Foreskin fibroblast (primary cell): ENCODE measurements at places on chromosomes 7 and 10.
A peak's percentile ranks its signal among the peaks of the same experiment; 100 is the strongest.

DNA sequence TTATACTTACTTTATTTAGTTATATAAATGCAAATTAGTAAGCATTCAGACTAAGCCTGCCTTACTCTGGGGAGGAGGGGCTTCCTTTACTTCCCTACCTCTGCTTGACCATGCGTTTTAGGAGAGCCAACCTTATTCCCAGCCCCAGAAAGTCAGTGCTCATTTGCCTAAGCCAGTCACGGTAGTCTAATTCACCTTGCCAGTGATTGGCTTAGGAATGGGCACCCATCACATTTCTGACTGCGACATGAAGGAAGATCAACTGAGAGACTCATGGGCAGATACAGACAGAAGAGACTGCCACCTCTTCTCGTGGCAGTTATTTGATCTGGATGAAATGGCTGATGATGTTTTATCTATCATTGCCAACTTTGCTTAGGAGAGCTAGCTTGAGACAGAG is 29.5 kb downstream of the RPA3 start:
- no peak for DNase-seq

- no peak for DNase-seq
Measured at GRCh38 chr7:123824754-123825067, 20.3 kb upstream of the HYAL4 start.

DNA sequence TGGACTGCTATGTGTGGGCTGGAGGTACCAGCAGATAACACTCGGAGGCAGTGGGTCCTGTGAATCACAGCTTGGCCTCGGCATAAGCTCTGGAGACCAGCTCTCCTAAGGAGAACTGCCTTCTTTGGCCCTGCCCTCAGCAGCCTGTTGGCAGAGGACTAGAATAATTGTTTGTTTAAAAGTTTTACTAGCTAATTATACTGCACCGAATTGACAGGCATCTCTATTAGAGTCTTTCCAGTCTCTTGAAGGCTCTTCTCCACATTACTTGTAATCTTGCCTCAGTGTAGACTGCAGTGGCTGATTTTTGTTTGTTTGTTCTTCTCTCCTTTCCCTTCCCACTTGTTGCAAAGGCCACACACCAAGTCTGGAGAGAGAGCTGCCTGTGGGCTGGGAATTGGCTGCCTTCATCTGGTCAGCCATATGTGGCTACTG is 183.2 kb downstream of the AUTS2 start:
- DNase-seq: no peak

- DNase-seq: no peak
Measured at GRCh38 chr7:33707427-33707826, 197.9 kb upstream of the BMPER start.

DNA sequence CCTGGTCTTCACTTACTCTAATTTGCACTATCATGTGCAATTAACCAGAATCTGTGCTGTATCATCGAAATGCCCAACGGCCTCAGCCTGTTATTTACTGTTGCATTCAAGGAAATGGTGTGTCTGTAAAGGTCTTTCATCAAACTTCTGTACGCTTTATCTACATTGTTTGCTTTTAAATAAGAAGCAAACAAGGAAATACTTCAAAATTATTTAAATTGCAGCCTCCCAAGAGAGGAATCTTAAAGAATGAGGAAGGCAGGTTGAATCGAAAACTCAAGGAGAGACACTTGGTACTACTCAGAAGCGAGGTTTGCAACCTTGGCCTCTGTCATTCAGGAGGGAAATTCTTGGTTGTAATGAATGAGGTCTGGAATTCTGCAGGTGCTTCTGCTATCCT is 40.7 kb downstream of the MGAM start:
- no peak for DNase-seq

GRCh38 chr7:17787257-17787656 is 153.0 kb downstream of the SNX13 start:
- no peak for DNase-seq

GRCh38 chr7:143049362-143049761 is 2.8 kb upstream of the OR6V1 start:
- no peak for DNase-seq

DNA sequence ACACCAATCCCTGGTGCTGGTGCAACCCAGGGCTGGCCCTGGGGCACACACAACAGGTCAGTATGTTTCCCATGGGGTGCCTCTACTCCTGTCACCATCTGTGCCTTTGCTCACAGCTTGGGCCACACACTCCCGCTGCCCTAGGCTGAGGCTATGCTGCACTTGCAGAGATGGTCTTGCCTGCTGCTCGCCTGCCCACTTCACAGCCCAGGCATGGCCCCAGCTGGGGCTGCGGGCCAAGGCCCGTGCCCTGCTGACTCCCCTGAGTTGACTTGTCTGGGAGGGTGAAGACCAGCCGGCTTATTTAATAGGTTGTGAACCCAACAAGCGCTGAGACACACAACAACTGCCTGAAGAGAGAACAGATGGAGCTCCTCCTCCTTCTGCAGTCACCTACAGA is 184.1 kb downstream of the ZNF33B start:
- no peak for DNase-seq

DNA sequence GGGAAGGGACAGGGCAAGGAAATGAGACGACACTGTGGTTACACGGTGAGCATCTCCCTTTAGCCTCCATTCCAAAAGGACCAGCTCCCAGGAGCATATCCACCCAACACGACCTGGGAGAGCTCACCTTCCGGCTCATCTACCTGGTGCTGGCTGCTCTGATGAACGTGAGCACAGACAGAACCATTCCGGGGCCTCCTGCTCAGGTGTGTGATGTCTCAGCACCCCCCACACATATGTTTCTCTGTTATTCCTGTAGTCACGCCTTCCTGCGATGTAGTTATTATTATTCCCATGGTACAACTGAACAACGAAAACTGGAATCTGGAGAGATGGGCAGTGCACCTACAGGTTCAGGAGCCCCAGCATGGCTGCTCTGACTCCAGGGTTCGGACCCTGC is 20.5 kb upstream of the GPR26 start:
- no peak for DNase-seq

DNA sequence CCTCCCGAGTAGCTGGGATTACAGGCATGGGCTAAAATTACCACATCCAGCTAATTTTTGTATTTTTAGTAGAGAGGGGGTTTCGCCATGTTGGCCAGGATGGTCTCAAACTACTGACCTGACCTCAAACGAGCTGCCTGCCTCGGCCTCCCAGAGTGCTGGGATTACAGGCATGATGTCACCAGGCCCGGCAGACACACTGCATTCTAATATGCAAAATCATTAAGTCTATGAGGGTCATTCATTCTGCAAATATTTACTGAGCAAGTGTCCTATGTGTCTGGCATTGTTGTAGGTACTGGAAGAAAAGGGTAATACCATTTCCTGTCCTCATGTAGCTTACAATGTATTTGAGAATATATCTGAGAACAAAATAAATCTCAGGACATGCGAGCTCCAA is 2.7 kb downstream of the PUS7 start:
- DNase-seq: no peak

DNA sequence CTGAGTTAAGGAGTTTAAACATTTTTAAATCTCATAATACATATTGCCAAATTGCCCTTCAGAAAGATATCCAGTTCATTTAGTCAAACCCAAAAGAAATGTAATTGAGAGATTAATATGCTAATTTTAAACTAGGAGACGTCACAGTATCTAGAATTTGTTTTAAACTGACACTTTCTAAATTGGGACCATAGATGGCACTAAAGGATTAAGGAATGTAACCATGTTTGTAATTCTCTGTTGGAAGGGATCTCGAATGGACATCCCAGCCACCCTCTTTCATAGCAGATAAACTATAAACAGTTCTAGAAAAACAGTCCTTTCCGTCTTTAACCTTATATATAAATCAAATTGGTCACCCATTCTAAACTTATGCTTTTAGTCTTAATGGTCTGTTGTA is 30.0 kb upstream of the SAMD9L start:
- DNase-seq: peak; percentile 44

DNA sequence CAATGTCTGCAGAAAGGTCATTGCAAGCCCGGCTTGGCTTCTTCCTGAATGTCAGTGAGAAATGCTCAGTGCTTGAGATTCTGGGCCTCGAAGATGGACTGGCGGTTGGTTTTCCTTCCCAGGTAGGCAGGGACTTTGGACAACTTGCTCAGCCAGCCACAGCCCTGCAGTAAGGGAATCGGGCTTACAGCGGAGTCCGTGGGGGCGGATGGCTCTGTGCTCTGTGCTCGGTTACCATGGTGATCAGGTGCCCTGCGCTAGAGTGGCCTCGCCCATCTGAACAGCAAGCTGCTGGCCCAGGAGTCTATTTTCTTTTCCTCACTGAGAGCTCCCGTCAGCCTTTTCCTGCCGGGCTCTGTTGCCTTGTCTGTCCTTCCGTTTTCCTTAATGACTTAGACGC is 77.8 kb upstream of the SH2B2 start:
- no peak for DNase-seq

GRCh38 chr10:30493609-30494530 is 59.9 kb downstream of the MAP3K8 start:
- peak; percentile 66 for DNase-seq

DNA sequence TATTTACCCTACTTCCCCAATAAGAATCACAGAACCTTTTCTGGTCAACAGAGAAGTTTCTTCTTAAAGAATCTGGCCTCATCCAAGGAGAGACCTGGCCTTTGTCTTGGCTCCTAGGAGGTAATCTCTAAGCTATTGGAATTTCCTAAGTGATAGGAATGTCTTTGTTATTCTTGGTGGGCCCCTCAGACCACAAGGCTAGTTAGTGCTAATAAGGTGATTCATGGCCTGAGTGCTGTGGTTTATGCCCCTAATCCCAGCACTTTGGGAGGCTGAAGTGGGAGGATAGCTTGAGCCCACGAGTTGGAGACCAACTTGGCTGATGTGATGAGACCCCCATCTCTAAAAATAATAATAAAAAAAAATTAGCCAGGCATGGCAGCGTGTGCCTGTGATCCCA is 60.0 kb upstream of the CYP2C18 start:
- DNase-seq: no peak
